ENCODE measurements at places on chromosomes 7 and 10.

- no peak for DNase-seq
These were observed 5.5 kb downstream of the AFAP1L2 start for GRCh38 chr10:114398587-114399331.

DNA sequence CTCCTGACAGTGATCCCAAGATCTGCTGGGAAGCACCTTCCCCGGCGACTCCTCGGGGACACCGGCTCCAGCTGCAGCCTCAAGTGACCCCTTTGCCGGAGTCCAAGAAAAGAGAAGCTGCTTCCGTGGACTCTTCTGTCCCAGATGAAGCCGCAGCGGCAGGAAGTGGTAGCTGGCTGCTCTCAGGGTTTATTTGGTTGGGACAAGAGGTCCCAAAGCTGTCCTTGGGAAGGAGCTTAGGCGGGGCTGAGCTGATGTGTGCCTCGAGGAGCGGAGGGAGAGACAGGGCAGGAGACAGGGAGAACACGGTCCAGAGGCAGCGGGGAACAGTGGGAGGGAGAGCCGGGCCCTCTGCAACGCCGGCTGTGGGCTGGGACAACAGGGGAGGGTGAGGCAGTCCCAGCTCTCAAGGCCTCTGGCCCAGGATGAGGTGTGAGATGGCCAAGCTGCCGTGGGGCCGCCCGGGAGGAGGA, 13.1 kb upstream of the FAM20C start:
- no peak for DNase-seq

DNA sequence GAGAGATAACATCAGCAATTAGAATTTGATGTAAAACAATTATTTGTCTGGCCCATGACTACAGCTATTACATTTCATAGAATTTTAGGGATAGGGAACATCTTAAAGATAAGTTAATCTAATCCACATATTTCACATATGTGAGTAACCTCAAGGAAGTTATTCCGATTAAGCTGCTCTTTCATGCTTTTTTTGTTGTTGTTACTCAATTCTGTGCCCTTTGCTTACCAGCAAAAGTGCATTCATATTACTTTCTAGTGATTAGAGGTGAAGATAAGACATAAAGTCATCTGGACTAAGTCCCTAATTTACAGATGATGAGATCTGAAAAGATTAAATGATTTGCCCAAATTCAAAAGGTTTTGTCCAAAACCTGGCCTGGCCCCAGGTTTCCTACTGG, 40.9 kb upstream of the SRI start:
- DNase-seq: no peak

DNA sequence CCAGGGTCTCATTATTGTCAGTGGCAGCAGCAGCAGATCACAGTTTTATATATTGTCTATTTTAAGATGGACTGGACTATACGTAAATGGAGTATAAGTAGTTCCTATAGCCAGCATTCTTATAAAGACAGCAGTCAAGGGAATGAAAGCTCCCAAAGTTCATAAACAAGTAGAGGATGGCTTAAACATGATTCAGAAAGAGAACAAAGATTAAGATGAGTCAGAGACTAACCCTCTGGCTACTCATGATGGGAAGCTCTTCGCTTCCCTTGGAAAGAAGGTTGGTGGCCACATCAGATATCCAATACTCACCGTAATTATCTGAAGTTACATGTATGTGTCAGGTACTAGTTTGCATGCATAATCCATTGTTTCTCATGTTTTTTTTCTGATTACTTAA, 277.0 kb downstream of the INHBA start:
- DNase-seq: no peak

- no peak for DNase-seq
These were observed 464.7 kb upstream of the CELF2 start for GRCh38 chr10:10552948-10553347.

DNA sequence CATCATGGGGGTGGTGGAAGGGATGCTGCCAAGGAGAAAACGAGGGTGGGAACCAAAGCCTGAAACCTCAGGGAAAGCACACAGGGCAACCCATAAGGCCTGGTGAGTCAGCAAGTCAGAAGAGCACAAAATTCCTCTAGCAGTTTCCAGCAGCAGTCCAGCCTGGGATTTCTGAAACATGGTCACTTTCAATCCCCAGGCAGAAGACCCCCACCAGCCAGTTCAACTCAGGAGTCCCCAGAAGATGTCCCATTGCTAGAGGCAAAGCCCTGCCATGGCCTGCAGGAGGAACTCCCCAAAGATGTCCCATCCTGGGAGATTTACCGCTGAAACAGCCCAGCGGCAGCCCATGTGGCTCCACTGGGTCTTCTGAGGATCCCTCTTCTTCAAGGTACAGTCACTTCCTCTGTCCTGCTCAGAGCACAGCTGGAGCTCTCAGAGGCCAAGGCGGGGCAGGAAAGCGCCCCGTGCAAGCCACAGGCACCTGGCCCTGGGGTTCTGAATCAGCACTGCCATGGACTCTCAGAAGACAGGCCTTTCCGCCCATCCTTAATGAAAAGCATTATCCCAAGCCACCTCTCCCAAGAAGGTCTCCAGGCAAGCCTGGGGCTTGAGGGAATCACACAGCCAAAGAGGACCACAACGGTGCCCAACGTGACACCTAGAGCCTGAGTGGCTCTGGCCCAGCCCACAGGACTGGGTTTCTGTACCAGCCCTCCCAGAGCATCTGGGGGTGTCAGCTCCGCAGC, 196.9 kb downstream of the GRID1 start:
- DNase-seq: no peak

- DNase-seq: no peak
These were observed 14.7 kb downstream of the KCTD7 start for GRCh38 chr7:66643395-66643794.

Data from B cell (primary cell).